ENCODE measurements at places on chromosomes 3 and 15.

GRCh38 chr15:70875001-70875782, 17.0 kb downstream of the THAP10 start:
- no peak for DNase-seq

DNA sequence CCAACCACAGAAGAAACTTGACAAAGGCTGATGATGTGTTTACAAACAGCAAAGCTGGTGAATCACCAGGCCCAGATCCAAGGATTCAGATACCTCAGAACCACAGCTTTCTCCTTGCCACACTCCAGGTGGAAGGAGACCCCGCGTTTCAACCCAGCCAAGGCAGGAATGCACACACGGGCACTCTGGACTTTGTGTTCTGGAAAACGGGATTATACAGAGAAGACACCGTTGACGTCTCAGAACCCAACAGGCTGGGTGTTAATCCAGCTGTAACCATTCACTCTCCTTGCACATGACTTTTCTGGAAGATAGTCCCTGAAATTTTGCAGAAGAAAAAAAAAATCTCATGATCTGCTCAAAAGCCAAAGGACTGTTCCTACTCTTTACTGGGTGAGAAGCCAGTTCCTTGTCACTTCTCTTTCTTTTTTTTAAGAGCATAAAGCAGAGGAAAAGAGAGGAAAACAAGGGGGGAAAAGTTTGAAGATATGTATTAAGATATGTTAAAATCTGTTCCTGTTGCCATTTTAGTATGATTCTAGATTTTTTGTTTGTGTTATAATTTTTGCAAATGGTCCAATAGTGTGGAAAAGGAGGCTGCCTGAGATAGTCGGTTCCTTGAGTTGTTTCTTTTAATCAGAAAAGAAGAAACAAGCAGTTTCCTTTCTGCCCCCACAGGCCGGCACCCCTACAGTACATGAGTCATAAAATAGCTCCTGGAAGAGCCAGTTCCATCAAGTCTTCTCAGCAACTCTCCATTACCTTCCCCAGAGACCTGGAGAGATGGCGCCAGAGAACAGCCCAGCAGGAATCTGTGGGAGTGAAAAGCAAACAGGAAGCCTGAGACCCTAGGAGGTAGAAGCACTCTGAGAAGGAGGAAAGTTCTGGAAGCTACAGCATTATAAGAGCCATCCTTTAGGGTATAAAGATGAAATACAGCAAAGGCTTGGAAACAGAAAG, 73.1 kb downstream of the RORA start:
- no peak for DNase-seq

DNA sequence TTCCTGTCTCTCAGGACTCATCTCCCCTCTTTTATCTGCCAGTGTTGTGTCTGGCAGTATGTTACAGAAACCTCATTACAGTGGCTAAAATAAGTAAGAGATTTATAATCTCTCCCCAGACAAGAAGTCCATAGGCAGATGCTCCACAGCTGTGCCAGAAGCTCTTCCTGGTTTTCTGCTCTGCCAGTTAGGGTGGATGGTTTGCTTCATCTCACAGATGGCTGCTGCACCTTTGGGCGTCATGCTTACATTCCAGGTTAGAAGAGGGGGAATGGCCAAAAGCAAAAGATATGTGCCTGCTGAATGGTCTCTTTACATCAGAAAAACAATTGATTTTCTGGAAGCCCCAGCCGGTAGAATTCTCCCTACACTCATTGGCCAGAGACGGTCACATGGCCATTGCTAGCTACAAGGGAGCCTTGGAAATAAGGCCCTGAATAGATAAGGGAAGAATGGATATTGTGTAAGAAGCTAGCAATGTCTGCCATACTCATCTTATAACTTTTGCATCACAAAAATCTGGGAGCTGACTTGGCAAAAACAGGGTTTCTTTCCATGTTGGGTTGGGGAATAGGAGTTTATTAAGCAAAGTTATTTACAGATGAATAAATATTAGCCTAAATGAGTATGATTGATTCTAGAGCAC, 91.1 kb downstream of the PDCD6IP start:
- DNase-seq = no peak

- no peak for DNase-seq
These were observed 481 bp upstream of the CRYBG3 start for GRCh38 chr3:97821287-97821773.

- no peak for DNase-seq
These were observed 641.5 kb upstream of the NECTIN3 start for GRCh38 chr3:110430146-110430545.

GRCh38 chr3:56673781-56674457, 9.1 kb downstream of the TASOR start:
- DNase-seq = no peak

GRCh38 chr3:108588601-108589000, 637 bp downstream of the CIP2A start:
- DNase-seq = no peak

GRCh38 chr3:197222937-197223370, 75.5 kb downstream of the DLG1 start:
- DNase-seq = no peak

DNA sequence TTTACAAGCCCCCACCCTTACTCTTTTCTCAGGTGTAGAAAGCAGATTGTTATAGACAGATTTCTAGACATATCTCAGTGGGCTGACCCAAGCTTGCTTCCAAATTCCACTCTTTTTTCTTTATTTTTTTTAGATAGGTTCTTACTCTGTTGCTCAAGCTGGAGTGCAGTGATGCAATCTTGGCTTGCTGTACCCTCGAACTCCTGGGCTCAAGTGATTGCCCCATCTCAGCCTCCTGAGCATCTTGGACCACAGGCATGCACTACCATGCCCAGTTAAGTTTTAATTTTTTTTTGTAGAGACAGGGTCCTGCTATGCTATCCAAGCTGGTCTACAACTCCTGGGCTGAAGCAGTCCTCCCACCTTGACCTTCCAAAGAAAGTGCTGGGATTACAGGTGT, 53.5 kb upstream of the ADAMTS9 start:
- DNase-seq = no peak

GRCh38 chr15:31477851-31478701, 151.4 kb downstream of the KLF13 start:
- no peak for DNase-seq

- no peak for DNase-seq
These were observed 69.9 kb downstream of the NSUN3 start for GRCh38 chr3:94132777-94133176.

GRCh38 chr15:97786741-97787140, 173.8 kb upstream of the ARRDC4 start:
- DNase-seq = no peak

- DNase-seq = no peak
These were observed 3.8 kb downstream of the CSRNP1 start for GRCh38 chr3:39149498-39150147.

DNA sequence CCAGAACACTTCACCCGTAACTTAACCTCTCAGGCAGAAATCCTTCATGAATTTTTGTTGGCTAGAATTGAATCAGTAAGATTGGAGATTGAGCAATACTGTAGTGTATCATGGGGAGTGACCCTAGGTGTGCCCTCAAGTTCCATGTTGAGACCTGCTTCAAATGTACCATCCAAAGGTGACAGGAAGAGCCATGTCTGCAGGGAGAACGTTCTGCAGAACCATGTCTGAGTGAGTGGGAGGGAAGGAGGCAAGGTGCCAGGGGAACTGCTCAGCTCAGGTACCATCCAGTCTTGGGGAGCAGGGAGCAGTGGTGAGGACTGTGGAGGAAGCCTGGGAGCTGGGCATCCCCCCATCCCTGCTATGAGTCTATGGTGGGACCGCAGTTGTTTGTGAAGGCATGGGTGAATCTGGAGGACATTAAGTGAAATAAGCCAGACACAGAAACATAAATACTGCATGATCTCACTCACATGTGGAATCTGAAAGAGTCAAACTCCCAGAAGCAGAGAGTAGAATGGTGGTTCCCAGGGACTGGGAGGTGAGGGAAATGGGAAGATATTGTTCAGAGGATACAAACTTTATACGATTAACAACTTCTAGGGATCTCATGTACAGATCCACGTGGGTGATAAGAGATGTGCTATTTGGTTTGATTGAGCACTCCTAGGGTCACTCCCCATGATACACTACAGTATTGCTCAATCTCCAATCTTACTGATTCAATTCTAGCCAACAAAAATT, 23.3 kb downstream of the CFAP161 start:
- no peak for DNase-seq

GRCh38 chr3:64344721-64345207, 119.5 kb upstream of the PRICKLE2 start:
- DNase-seq = no peak

- no peak for DNase-seq
These were observed 146.0 kb upstream of the FRMD4B start for GRCh38 chr3:69531576-69532546.

- no peak for DNase-seq
These were observed 453.2 kb upstream of the CDIN1 start for GRCh38 chr15:36126194-36126593.

GRCh38 chr15:68812069-68812468, 8.6 kb downstream of the ANP32A start:
- no peak for DNase-seq

GRCh38 chr3:167808910-167809309, 73.4 kb downstream of the SERPINI1 start:
- DNase-seq = no peak

DNA sequence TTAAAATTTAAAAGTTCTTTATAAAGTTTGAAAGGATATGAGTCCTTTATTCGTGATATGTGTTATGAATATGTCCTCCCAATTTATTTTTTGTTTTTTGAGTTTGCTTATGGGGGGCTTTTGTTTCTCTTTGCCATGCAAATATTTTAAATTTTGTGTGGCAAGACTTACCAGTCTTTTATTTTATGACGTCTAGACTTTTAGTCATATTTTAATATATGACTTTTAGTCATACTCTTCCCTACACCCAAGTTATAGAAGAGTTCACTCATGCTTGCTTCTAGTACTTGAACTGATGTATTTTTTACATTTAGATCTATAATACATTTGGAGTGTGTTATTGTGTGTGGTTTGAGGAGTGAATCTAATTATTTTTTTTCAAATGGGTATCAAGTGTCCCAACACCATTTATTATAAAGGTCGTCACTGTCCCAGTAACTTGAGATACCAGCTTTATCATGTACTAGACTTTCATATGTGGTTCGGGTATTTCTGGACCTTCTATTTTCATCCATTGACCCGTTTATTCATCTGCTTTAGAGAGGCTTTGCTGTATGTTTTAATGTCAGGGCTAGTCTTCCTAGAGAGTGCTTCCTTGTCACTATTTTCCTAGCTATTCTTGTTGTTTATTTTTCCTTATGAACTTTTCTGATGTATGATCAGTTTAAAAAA, 755 bp downstream of the PARP15 start:
- no peak for DNase-seq

DNA sequence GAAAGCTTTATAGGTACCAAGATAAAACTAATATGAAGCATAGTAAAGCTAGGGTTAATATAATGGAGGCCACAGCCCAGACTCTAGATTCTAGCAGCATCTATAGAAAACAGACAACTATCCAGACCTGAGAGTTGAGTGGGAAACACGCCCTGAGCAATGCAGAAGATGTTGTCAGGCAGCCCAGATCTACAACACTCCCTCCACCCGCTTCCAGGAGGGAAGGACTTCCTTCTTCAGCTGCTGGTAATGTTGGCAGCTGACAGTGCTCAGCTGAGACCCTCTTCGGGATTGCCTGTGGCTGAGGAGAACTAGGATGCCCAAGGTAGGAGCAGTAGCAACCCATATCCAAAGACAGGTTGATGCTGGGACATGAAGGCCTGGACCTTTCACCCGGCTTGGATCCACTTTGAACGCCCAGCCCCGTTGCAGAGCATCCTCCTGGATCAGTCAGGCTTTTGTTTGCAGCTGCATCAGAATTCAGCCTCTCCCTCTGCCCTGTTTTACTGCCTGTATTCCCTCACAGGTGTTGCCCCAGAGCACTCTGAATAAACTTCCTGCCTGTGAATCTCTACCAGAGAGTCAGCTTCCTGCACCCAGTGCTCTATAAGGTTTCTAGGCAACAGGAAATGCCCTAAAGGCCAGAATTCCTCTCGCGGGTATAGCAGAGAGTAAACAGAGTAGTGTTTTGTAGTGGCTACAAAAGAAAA, 174.7 kb upstream of the IL12A start:
- DNase-seq = no peak

- no peak for DNase-seq
These were observed 11.1 kb upstream of the TPRG1 start for GRCh38 chr3:189160519-189161309.

GRCh38 chr3:185759512-185759911, 65.3 kb downstream of the IGF2BP2 start:
- DNase-seq = no peak

DNA sequence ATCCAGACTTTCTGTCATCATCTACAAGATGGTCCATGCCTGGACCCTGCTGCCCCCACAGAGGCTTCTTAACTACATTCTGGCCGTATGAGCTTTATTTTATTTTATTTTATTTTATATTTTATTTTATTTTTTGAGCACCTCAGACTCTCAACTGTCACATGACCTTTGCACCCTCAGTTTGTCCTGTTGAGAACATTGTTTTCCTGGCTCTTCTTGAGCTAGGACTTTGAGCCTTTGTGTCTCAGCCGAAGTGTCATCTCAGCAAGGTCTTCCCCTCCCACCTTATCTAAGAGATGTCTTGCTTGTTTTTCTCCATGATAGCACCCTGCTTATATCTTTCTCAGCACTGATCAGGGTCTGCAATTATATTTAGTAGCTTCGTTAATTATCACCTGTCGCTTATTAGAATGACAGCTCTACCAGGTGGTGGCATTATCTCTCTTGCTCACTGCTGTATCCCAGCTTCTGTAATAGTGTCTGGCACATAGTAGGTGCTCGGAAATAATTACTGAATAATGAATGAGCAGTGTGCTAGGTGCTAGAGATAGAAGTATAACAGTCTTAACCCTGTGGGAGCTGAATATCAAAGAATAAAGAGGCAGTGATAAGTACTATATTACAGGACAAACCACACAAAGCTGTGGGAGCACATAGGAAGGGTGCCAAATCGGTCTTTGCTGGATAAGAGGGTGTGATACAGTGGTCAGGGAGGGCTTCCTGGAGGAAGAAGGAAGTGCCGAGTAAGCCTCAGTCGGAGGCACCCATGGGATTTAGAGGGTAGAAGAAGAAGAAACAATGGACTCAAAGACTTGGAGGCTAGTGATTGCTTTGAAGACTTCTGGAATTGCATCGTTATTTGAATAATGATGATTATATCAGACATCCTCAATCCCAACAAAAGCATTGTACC, 136.2 kb downstream of the ITPR1 start:
- DNase-seq = no peak

GRCh38 chr3:4495294-4496086, 2.3 kb downstream of the ITPR1 start:
- DNase-seq = no peak
